B cell (primary cell): ENCODE measurements at places on chromosomes 16 and 17.

DNA sequence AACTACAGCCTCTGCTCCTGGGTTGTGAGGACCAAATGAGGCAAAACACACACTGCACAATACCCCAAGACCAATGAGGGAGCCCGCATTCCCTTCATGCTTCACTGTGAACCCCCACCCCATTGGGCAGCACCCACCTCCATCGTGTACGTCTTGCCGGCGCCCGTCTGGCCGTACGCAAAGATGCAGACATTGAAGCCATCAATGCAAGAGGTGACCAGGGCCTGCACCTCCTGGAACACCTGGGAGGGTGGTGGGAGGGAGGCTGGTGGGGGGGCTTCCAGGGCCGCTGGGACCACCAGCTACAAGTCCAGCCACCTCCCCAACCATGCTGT lies 28.4 kb downstream of the KATNB1 start:
- no peak for DNase-seq

DNA sequence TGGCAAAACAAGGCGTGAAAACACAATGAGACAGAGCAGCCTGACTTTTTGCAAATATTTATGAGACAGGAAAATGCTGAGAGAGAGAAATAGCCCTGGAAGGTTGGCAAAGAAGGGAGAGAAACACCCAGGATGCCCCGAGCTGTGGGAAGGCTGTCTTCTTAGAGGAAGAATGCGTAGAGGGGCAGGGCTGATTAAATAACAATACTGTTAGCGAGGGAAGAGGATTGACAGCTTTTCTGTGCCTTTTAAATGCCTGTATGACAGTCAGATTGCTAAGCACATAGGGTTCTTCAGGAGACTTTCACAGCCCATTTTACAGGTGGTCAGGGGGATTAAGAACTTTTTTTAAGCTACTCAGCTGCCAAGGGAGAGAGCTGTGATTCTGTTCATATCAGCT lies 219.2 kb downstream of the SHISA9 start:
- no peak for DNase-seq

GRCh38 chr16:26334218-26335111 lies 642.7 kb downstream of the HS3ST4 start:
- DNase-seq = no peak

GRCh38 chr17:10875984-10876555 lies 38.2 kb upstream of the PIRT start:
- peak; percentile 31 for DNase-seq

- no peak for DNase-seq
These were observed 3.6 kb upstream of the SLC16A5 start for GRCh38 chr17:75084039-75084660.

GRCh38 chr16:78130083-78130608 lies 30.7 kb downstream of the WWOX start:
- no peak for DNase-seq

GRCh38 chr17:59427425-59427921 lies 96.0 kb downstream of the YPEL2 start:
- no peak for DNase-seq

DNA sequence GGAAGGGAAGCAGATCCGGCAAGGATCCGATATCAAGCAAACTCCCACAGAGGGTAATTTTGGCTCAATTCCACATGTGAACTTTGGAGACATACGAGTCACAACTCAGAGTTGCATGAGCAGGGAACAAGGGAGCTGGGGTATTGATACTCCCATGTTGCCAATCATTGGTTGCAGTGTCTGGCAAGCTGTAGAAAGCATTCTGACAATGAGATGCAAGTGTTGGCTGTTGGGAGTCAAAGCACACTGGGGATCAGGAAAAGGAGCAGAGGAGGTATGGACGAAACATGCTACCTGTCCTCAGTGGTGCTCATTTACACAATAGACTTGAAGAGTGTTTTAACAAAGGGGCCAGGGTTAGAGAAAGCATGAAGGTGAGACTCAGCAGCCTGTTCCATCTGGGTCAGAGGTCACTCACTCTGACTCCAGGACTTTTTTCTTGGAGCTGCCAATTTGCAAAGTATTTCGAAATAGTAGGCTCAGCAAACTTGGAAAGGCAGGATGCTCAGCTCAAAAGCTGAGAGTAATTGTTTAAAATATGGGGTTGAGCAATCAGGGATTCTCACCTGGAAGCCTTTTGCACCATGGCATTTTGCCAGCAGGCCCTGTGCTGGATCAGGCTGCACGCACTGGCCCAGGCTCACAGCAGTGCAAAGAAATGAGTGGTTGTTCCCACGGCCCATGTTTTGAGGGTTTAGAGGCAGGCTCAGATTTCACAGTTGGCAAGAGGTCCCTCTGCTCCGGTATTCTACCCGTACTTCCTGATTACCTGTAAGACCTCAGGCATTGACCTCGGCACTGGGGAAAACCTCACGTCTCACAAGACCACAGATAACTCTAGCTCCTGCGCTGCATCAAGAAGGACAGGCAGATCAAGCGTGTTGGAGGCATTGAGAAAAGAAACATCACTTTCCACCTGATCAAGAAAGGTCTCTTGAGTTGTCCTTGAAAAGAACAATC lies 17.6 kb upstream of the NKD1 start:
- DNase-seq = no peak

GRCh38 chr16:51818342-51818944 lies 667.4 kb upstream of the SALL1 start:
- DNase-seq = no peak

GRCh38 chr17:13931800-13932460 lies 137.4 kb upstream of the COX10 start:
- DNase-seq = peak; percentile 90

GRCh38 chr16:66649167-66649566 lies 44.7 kb downstream of the CMTM3 start:
- no peak for DNase-seq

GRCh38 chr17:9071811-9072498 lies 50.6 kb downstream of the NTN1 start:
- DNase-seq = no peak

GRCh38 chr17:81335773-81336157 lies 40.7 kb upstream of the SLC38A10 start:
- no peak for DNase-seq

DNA sequence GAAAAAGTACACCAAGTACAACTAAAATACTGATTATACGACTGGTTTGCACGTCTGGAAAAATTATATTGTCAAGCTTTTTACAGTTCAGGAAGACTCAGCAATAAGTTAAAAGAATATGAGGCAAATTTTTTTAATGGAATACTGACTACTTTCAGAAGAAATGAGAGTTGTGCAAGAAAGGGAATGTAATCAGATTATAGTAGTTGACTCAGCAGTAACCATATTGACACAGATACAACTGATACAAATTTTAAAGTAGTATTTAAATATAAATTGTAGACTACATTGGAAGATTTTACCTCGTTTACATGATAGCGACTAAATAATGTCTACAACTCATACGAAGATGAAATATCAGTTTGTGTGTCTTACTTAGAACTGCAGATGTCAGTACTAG lies 16.7 kb downstream of the ASGR2 start:
- no peak for DNase-seq

- no peak for DNase-seq
These were observed 4.3 kb downstream of the AMDHD2 start for GRCh38 chr16:2524339-2524938.

GRCh38 chr16:69906838-69907401 lies 44.2 kb upstream of the CLEC18A start:
- DNase-seq = no peak

DNA sequence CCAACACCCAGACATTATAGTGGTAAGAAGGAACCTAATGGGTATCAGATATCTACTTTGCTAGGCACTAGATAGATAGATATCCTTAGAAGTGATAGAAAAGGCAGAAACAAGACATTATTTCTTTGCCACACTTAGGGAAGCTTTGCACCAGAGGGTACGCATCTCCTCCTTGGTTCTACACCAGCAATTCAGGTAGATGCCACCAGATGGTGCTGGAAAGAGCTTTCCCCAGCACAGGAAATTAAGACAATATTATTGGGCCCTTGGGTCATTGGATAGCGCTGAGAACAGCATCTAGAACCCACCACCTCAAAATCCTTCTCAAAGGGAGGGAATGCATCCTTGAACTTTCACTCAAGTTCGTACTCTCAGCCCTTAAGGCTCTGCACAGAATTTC lies 173.8 kb upstream of the CCL2 start:
- no peak for DNase-seq

DNA sequence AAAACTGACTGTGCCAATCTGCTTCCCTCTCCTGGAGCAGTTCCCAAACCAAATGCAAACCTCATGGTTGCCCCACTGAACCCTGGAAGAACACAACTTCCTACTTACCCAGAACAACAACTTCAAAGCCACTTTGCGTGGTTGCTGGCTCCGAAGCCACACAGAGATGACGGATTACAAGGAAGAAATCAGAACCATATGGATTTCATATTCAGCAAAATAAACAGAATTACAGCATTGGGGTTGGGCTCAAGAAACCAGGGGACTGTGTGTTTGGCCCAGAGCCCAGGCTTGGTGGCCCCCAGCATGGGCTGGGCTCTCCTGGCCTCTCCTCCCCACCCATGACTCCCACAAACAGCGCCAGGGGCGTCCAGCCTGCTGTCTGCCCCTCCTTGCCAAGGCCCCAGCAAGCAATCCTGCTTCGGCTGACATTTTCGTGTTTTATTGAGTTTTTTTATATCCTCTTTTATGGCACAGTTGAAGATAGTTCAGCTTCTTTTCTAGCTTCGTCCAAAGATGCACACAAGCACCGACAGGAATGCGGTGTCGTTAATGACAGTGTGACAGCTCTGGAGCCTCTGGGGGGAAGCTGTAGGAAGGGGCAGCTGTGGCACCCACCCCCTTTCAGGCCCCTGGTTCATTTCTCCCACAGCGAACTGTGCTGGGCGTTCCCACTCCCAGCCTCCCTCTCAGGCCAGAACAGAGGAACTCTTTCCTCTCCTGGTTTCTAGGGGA lies 137.1 kb downstream of the GAS7 start:
- DNase-seq = no peak

DNA sequence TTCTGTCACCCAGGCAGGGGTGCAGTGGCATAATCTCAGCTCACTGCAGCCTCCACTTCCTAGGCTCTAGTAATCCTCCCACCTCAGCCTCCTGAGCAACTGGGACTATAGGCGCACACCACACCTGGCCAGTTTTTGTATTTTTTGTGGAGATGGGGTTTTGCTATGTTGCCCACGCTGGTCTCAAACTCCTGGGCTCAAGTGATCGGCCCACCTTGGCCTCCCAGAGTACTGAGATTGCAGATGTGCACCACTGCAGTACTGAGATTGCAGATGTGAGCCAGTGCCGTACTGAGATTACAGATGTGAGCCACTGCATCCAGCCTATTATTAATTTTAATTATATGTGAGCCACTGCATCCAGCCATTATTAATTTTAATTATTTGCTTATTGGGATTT lies 13.8 kb downstream of the CRK start:
- DNase-seq = no peak

DNA sequence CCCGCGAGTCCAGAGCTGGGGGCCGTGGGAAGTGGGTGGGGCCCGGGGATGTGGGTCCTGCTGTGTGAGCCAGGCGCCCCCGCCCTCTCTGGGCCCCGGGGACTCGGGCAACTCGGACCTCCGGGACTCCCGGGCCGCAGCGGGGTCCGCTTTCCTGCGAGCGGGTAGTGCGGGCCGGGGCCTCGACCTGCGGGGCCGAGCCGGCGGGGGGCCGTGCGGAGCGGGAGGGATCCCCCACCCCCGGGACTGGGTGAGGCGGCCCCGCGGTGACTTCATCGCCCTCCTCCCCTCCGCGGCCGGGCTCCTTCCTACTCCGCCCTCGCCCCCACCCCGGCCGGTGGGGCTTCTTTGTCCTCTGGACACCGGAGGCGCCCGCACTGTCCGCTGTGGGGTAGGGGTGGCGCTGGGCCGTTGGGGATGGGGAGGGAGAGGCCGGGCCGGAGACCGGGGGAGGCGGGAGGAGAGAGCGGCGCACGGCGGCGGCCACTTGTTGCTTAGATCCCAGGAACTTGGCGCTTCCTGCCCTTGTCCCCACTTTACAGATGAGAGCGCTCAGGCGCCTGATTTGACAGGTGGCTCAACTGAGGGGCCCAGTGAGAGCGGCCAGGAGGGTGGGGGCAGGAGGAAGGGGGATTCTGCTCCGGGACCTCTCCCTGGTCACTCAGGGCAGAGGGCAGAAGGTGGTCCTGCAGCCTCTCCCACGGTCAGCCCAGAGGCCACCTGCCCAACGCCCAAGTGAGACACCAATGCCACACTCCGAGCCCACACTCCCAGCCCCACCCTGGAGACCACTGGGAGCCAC lies 874 bp downstream of the CMTM3 start:
- peak; percentile 46 for DNase-seq

DNA sequence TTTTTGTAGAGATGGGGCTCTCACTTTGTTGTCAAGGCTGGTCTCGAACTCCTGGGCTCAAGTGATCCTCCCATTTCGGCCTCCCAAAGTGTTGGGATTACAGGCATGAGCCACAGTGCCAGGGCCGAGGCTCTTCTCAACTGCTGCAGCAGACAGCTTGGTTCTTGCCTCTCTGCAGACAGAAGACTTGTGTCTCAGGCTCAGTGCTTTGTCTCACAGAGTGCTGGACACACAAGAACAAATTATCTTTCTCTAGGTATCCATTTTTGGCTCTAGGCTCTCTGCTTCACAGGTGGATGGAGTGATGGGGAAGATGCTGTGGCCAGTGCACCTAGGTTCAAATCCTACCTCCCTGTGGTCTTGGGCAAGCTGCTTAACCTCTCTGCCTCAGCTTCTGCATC lies 80.8 kb upstream of the RNU2-1 start:
- DNase-seq = peak; percentile 40

DNA sequence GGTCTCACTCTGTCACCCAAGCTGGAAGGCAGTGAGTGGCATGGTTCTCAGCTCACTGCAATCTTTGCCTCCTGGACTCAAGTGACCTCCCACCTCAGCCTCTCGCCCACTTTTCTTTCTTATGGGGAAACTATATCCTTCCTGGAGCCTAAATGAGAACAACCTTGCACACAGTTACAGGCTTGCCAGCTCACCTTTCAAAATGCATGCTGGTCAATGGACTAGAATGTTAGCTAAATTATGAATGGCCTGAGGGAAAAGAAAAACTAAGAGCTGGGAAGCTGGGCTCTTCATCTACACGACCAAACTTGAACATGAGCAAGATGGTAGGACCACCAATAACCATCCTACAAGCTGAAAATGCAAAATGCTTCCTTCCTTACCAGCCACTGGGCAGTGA lies 10.6 kb upstream of the LHX1 start:
- no peak for DNase-seq

- peak; percentile 36 for DNase-seq
These were observed 8.3 kb upstream of the RAB5C start for GRCh38 chr17:42163113-42163512.

DNA sequence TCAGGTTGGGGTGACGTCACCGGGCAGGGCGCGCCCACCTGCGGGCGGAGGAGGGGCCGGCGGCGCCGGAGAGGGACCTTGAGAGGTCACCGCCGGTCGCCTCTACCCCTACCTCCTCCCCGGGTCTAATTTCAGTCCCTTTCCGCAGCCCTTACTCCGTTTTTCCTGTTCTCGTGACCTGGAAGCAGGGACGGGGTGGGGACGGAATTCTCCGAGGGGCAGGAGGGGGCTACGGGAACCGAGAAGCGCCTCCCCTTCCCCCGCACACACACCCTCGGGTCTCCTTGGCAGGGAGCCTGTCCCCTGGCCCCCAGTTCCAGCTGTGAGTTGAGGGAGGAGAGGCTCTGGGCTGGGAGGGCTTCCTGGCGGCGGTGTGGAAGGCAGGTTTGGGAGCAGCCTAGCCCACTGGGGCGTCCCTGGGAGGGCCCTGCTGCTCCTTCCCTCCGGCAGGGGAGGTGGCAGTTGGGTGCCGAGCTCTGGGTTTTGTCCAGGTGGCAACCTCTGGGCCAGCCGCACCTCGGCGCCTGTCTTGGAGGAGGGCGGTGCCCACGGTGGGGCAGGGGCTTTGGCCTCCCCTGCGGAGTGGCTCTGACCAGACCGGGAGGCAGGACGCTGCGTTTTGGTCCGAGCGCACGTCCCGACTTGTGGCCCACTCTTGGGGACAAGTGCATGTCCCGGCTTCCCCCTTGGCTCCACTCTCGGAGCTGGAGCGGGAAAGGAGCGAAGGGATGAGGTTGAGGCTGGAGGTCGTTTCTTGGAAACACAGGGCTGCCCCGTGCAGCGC lies 773 bp downstream of the SYNGR3 start:
- peak; percentile 78 for DNase-seq
